CD4-positive, alpha-beta T cell treated with Interleukin-15 for 1 hour (primary cell): ENCODE measurements at places on chromosomes 7 and 10.

DNA sequence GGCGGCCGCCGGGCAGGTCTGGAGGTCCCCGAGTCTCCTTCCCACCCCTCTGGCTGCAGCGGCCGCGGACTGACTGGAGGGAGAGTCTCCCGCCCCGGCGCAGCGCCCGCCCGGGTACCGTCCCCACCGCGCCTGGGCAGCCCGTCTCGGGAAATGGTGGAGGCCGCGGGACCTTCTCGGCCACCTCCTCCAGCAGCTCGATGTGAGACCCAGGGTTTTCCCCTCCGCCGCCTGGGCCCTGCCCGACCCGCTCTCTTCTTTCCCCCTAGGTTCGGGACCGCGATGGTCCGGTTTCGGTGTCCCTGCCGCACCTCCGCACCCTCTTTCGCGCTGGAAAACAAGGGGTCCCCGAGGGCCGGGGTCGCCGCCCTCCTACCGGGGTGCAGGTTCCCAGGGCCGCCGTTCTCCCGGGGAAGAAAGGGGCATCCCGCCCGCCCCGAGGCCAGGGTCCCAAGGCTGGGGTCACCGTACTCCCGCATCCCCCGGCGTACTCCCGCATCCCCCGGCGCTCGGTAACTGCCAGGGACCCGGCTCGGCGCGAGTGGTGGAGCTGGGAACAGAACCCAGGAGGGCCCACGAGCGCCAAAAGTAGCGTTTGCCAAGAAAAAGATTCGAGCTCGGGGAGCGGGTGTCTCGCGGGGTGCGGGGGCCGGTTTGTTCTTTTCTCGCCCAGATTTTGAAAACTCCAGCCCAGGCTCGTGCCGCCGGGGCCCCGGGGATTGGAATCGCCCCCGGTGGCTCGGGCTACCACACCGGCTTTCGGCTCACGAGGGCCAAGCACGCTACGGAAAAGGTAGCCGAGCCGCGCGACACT lies 3.4 kb downstream of the TNRC18 start:
- no peak for DNase-seq

DNA sequence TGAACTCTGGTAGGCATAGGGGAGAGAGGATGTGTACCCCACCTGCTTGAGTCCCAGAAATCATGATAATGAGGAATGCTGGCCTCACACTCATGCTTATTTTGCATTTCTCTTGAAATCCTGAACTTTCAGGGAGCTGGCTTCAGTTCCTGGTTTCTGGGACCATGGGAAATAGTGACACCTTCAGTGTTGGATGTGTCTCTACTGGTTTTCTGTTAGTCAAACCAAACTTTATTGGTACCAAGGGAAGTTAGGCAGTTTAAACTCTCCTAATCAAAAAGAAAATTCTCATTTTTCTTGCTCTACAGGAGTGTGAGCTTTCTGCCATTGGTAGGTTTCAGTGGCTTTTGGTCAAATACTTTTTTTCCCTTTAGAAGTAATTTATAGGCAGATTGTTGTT lies 11.8 kb upstream of the PCGF5 start:
- no peak for DNase-seq

DNA sequence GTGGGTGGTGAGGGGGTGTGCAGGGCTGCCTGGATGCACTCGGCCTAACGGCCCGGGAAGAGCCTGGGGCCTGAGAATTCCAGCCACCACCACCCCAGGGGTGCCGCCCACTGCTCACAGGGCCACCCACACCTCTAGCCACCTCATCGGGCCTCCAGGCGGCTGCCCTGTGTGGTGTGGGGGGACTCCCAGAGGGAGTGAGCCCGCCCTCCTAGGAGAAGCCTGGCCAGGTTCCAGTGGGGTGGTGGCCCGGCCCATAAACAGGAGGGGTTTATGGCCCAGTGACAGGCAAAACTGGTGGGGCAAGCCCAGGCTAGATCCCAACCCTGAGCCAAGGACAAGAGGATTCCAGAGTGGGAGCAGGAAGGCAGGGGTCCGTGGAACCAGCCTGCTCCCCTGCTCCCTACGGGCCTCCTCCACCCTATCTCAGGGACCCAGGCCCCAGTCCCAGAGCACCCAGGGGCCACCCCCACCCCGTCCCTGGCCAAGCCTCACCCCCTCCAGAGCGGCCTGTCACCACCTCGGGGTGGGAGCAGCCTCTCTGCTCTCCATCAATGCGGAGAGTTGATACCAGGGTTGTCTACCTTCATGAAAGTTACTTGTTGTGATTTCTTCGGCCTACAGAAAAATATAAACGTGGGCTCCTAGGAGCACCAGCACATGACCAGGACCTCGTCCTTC lies 20.2 kb upstream of the PDGFA start:
- DNase-seq = no peak

- peak; percentile 31 for DNase-seq
These were observed 56.0 kb downstream of the LGI1 start for GRCh38 chr10:93813507-93814465.

GRCh38 chr7:379456-380138 lies 89.6 kb downstream of the FOXL3 start:
- DNase-seq = no peak
